ENCODE measurements at places on chromosomes 1 and 21.

DNA sequence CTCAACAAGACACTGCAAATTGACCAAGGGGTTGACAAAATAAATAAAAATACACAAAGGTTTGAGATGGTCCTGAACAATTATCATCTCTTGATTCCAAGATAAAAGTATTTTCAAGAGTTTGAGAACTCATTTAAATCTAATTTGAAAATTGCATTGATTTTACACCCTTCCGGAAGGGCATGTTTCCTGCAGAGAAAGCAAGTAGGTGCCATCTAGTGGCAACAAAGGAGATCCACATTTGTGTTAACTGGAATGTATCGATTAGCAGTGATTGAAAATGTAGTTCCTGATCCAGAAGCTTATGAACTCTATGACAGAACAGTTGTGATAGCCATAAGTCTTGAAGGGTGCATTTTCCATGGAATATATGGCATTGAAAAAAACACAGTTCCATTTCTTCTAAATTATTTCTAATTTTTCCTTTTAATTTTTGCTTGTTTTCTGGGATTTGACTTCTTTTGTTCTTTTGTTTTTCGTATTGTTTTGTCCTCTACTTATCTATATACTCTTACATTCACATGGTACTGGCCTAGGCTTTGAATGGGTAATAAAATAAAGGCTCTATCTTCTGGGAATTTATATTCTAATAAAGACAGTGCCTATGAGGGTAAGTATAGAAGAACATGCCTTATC is 143.7 kb downstream of the DNM3 start:
- ATAC-seq, result no peak

DNA sequence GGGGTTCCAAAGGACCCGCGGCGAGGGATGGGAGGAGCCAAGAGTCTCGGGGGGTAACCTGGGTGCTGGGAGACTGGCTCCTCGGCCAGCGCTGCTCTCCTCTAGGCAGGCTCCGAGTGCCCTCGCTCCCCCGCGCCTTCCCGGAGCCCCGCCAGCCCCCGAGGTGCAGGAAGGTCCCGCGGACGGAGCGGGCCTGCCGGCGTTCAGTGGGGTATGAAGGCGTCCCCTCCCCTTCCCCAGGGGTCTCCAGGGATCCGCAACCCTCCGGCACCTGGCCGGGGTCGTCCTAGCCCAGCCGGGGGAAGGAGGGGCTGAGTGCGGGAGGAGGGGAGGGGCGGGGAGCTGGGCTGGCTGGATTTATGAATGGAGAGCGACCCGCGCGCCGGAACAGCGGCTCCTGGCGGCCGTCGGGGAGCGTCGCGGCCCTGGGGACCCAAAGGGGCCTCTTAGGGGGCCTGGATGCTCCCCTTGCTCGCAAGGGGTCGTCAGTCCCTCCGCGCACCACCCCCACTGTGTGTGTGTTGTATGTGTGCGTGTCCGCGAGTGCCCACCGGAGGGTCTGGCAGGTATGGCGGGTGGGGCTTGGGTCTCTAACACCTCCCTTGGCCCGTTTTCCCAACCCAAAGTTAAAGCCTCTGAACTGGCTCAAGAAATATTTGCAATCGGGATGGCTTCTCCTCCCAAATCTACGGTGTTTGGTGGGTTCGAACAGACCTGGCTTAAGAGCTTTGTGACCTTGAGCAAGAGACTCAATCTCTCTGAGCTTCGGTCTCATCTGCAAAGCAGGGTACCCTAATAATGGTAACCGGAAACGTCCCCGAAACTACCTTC is 642 bp downstream of the HCRTR1 start:
- ATAC-seq, result peak; percentile 63

DNA sequence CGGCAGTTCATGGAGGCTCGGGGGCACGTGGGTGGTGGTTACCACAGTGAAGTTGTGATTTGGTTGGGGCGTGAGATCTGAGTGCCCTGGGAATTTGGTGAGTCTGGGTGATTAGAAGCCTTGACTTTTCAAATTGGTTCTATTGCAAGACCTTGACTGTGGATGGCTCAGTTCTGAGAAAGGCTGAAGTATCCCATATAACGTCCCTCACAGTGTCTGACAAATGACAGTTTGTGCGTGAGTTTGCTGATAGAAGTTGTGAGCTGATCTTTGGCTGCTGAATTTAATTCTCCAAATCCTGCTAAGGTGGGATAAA is 549 bp downstream of the MSH4 start:
- peak; percentile 44 for ATAC-seq

GRCh38 chr1:212871976-212872375 is 13.9 kb downstream of the FLVCR1 start:
- no peak for ATAC-seq

- peak; percentile 95 for ATAC-seq
These were observed at the start of gene LRRC8C for GRCh38 chr1:89632657-89633247. Gene LRRC8C (plus strand): TSS chr1:89633120. CDS start chr1:89686474, 53,354 bp downstream.

GRCh38 chr1:16969057-16969611 is 11.3 kb downstream of the MFAP2 start:
- ATAC-seq, result no peak

DNA sequence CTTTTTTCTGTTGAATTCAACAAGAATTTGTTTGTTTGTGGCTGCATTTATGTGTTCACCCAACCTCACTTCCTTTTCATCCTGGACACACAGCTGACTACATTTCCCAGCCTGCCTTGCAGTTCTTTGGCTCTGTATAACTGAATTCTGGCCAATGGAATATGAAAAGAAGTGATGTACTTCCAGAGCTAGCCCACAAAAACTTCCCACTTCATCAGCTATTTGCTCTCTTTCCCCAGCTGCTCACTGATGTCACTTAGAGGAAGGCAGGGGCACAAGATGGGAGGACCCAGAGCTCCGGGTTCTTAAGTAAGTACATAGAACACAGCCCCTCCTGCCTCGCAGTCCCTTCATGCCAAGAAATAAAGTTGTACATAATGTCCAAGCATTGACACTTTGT is 235.0 kb upstream of the FGGY start:
- no peak for ATAC-seq

GRCh38 chr1:62062087-62062486 is 132.6 kb upstream of the L1TD1 start:
- ATAC-seq, result no peak

DNA sequence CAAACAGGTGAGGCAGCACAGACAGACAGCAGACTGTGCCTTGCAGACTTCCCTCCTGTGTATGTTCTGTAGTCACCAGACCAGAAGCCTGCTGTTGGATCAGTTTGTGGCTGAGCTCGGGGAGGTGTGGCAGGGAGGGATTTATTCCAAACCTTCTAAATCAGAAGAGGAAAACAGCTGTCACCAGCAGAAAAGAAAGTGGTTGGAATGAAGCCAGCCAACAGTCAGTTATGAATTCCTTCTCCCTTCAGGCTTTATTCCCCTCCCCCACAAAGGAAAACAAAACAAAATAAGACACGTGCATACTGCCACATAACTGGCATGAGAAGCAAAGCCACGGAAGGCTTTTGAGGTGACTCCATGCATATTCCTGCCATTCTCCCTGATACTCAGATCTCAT is 19.0 kb upstream of the PIGV start:
- ATAC-seq, result no peak

GRCh38 chr1:68174738-68175113 is 57.6 kb downstream of the WLS start:
- ATAC-seq, result no peak

DNA sequence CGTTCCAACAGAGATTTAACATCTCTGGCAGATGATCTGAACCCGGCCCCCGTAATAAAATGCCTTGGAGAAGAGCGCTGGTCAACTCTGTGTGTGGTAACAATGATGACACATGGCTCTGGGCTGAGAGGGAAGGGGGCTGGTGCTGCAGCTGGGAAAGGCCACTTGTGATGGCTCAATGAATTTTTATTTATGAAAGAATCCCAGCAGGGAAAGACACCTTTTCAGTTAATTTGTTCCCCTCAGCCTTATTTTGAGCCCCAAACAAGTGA is 59.4 kb downstream of the SYT6 start:
- ATAC-seq, result no peak

- no peak for ATAC-seq
These were observed 18.7 kb downstream of the DMRTB1 start for GRCh38 chr1:53477651-53478501.

DNA sequence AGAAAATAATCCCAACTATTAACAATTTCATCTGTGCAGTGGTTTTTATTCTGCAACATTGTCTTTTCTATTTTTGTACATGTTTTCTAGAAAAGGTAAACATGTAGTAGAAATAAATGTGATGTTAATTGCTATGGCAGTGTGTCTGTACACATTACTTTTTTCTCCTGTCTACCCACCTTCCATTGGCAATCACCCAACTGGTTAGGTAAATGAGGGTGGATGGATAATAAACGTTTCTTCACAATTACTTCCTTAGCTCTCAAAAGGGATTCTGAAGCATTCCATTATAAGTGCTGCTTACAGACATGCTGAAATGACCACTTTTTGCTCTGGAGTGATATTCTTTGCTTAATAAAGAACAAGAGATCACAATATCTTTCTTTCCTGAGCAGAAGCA is 61.4 kb downstream of the MAGI3 start:
- ATAC-seq, result no peak

- no peak for ATAC-seq
These were observed 50.1 kb downstream of the PIK3CD start for GRCh38 chr1:9701665-9702064.

DNA sequence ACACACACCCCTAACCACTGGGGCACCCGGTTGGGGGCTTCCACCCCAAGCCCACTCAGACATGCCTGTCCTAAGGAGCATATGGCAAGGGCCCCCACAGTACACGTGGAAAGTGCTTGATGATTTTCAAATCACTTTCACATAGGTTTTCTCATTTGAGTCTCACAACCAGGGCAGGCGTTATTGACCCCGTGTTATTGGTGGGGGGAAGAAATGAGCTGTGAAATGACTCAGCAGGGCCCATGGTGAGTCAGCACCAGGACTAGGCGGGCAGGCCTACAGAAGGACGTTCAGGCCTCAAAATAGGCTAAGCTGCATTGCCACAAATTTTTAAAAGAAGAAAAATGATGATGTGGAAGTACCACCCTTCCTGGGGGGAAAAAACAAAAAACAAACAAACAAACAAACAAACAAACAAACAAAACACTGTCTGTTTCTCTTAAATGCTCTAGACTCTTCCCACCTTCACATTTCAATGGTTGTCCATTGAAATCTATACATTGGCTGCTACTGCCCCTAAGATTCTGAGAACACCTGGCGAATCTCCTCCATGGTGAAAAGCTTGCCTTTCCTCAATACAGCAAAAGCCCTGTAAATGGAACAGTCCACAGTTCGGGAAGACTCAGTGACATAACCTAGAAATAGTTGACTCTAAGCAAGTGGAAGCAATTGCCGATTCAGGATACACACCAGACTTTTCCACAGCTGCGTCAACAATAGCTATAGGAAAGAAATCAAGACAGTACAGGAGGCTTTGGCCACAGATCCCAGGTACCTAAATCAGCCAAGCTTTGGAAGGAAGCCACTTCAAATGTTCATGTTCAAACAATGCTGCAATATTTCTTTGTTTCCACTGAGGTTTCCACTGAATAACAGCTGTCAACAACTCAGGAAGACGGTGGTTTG is 234.7 kb downstream of the TOMM20 start:
- no peak for ATAC-seq

GRCh38 chr21:29696937-29697336 is 242.9 kb downstream of the GRIK1 start:
- no peak for ATAC-seq

- no peak for ATAC-seq
These were observed 7.4 kb downstream of the FNDC5 start for GRCh38 chr1:32863218-32863880.

DNA sequence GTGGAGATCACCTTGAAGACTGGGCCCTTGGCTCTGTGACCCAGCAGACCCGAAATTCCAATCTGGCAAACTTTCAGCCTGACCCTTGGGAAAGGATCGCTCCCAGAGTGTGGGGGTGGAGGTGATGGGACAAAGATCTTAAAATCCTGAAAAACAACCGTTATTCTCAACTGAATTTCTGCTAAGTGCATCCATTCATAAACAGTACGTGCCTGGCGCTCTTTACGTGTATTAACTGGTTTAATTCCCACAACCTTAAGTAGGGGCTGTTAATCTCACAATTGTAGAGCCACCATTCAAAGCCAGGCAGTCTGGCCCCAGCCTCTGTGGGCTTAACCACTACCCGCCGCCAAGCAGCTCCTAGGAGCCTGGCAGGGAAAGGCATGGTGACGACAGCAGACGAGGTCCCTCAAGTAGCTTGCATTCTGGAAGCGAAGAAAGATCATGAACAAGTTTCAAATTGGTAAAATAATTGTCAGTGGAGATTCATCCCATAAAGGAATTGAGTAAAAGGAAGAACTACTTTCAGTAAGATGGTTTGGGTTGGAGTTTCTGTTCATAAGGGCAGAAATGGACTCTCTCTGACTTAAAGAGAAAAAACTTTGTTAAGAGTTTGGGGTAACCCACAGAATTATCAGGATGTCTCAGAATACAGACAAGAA is 11.4 kb upstream of the RGS16 start:
- ATAC-seq, result peak; percentile 60

DNA sequence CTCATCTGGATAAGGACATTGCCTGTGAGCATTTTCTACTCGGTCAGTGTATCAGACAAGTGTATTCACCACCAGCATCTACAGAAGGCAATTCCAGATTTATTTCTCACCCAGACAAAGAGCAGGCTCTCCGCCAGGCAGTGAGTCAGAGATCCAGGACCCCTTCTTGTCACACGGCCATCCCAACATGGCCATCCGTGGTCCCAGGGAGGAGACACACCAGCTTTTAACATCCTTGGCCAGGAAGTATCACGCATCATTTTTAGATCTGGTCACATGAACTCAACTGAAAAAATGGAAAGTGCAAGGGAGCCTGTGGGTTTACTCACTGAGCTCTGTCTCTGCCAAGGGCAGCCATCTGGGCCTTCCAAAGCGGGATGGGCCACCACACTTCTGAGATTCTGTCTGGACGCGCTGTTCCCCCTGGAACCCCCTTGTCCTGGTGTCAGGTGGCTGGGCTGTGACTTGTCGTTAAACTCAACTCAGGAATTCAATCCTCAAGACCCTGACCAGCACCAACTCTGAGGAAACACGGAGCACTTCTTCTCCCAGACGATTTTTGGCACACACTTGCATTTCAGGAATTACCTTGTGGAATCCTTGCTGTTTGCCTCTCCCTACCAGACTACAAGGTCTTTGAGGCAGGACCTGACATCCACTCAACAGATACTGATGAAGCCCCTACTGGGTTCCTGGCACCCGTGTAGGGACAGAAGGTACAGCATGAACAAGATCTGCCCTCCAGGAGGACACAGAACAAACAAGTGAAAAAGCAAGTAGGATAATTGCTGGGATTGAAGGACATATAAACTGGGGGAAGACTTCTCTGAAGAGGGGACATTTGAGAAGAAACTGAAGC is 21.6 kb upstream of the CCSAP start:
- ATAC-seq, result no peak

GRCh38 chr1:174982971-174983689 is 16.6 kb upstream of the CACYBP start:
- ATAC-seq, result no peak

DNA sequence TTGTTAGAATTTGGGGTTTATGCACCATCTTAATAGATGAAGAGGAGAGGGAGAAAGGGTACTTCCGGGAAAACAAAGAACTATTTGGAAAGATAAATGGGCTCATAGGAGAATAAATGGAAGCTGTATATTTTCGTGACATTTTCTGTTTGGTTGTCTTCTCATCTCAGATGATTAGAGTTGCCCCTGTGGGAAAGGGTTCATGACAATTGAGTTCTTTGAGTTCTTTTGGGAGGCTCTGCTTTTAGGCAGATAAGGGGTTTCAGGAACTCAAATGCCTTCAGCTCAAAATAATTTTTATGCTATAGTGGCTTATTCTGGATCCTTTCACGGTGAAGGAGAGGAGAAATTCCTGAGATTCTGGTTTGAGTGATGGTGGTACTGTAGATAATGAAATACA is 63.6 kb downstream of the CAMTA1 start:
- ATAC-seq, result no peak
